ENCODE measurements at places on chromosomes 7 and 10.

DNA sequence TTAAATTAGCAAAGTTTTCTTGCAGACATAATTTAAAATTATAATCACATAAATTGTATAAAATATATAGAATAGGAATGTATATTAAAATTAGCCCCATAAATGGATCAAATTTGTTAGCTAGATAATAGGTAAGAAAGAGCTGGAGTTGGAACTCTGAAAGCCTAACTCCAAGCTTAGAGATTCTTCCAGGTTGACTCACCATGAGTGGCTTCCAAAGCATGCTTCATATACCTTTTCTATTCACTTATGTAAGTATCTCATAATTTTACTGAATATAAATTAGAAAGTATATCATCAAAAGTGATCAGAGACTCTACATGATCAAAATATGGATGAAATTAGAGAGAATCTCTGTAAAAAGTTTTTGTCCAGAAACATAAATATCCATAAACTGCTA, 320.7 kb upstream of the MAGI2 start:
- DNase-seq, result no peak

DNA sequence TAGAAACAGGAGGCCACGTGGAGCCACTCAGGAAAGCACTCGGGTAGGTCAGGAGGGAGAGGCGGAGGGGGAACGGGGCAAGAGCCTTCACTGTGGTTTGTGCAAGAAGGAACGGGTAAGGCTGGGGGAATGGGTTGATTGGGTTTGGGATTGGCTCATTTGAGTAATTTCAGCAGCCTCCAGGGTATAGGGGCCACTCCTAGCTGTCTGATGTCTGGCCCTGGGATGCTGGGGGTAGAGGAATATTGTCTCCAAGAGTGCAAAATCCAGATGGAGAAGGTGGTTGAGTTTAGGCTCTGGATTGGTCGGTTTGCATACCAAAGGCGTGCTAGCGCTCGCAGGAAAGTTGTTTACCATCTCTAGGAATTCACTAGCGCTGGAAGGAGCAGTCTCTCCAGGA, 47.2 kb downstream of the MYL10 start:
- no peak for DNase-seq

DNA sequence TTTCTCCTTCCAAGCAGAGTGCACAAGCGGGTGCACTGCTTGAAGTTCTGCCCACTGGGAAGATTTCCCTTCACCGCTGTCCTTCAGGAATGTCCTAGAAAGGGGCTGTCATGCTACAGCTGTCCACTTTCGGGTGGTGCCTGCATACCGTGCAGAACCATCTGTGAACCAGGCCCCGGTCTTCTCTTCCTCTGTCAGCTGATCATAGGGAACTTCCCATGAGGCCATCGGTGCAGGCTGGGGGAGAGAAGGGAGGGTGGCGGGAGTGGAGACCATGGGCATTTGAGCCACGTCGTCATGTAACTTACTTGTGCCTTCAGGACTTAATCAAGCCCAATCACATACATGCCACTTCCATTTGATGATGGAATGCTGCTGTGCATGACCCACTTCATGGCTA, 111.6 kb downstream of the NKX6-2 start:
- no peak for DNase-seq

DNA sequence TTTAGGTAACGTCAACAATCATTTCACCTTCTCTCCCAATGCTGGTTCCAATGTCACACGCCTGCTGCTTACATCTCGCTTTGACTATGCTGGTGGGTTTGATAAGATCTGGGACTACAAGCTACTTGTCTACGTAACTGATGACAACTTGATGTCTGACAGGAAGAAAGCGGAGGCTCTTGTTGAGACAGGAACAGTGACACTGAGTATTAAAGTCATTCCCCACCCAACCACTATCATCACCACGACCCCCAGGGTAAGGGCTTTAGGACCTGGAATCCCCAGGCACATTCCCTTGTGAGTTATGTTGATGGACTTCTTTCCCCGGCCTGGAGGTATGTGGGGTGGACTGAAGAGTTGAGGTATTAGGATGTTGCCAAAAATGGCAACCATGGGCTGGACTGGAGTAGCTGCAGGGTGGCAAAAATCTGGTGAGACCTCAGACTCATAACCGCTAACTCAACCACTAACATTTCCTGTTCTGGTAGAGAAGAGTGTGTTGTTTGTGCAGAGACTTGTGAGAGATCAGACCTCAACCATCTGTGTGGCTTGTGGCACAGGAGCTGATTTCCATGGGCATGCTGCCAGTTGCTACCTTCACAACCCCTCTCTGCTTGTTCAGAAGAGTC, 59.2 kb downstream of the CDHR3 start:
- peak; percentile 34 for DNase-seq

GRCh38 chr10:91590142-91590903, 42.5 kb downstream of the PPP1R3C start:
- DNase-seq, result no peak

GRCh38 chr7:28177836-28178235, 2.8 kb downstream of the JAZF1 start:
- no peak for DNase-seq

GRCh38 chr7:82319674-82320118, 123.9 kb downstream of the CACNA2D1 start:
- DNase-seq, result no peak

DNA sequence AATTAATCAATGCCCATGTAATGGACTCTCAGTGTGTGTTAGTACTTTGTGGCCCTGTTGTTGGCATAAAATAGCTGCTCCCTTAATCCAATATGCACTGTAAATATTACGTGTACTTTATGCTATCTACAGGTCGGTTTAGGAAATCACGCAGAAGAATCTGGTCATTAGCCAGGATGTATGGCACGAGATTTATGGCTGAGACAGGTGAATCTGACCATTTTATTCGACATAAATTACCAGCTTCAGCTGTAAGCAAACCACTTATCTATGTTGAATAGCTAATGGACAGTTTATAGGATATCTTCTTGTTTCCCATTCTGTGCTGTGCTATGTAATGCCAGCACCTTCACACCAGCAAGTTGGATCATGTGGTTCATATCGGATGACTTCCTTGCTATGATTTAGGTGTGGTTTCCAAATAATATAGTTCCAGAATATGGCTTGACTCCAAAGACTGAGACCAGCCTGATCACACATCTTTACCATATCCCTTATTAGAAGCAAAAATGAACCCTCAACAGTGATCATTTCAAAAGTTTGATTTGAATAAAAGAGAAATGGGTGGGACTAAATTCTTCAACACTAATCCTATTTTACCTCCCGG, 301.4 kb downstream of the AHR start:
- no peak for DNase-seq

GRCh38 chr7:38781991-38782390, 127.0 kb downstream of the VPS41 start:
- no peak for DNase-seq

GRCh38 chr7:41203542-41203941, 499.3 kb downstream of the INHBA start:
- no peak for DNase-seq

- no peak for DNase-seq
Measured at GRCh38 chr10:78948621-78949030, 120.1 kb upstream of the ZMIZ1 start.

DNA sequence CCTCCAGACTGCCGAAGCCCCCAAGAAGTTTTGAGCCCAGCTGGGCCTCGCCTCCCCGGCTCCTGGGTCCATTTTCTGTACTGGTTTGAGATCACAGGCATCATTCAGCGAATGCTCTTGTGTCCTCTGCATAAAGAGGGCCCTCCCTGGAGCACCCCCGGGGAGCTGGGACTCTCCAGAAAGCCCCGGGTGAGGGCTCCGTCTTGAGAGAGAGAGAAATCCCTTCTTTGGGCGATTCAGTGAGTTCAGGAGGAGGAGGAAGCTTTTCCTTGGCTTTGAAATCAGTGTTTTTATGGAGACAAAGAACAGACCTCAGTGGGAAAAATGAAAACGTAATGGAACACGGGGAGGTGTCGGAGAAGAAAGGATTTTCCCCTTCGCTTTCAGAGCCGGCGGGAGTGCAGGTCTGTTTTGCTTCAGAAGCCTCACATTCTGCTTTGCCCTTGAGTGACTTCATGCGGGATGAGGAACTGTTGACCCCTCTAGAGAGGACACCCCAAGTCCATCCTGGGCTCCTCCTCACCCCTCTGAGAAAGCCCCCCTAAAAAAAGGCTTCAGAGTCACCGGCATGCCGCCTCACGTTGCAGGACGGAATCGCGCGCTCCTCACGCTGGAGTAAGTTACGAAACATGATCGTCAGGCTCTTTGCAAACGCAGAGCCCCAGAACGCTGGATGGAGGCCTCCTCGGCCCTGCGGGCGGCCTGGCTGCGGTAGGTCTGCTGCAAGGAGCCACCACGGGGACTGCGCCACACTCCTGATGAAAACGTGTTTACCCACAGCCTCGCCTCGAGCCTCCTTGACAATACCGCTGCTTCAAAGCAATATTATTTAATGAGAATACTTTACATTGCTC, 8.5 kb upstream of the AP5Z1 start:
- no peak for DNase-seq

DNA sequence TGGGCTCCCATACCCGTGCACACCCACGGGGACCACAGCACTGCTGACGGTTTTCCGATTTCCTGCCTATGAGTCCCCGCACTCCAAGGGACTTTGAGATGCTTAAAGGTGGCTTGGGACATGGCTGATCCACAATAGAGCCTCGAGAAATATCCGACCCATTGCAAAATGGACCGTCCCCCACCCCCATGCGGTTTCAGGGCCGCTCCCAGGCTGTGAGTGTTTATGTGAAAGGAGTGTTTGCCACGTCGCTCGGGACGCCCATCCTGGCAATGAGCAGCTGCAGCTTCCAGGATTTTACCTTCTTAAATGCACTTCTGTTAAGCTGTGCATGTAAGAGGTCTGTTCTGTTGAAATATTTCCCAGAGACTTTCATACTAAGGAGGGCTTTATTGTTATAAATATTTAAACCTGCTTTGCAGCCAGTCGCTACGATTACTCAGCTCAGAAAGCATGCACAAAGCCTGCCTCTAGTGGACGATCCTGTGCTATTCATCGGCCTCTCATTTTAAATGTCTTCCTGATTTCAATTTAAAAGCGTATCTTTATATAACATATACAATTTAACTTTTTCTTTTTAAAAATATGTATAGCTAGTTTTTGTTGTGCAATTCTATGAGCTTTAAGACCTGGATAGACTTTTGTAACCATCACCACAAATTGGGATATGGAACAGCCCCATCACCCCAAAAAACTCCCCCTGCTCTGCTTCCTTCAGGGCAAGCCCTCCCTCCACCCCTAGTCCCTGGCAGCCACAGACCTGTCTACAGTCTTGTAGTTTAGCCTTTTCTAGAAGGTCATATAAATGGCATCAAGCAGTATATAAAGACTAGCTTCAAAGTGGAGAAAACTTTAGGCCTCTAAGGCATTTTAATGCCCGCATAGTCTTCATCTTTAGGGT, 418.3 kb downstream of the PAXIP1 start:
- no peak for DNase-seq

- no peak for DNase-seq
Measured at GRCh38 chr10:31650010-31650409, 278.6 kb downstream of the ARHGAP12 start.

- DNase-seq, result no peak
Measured at GRCh38 chr7:114356133-114356532, 58.5 kb upstream of the FOXP2 start.

DNA sequence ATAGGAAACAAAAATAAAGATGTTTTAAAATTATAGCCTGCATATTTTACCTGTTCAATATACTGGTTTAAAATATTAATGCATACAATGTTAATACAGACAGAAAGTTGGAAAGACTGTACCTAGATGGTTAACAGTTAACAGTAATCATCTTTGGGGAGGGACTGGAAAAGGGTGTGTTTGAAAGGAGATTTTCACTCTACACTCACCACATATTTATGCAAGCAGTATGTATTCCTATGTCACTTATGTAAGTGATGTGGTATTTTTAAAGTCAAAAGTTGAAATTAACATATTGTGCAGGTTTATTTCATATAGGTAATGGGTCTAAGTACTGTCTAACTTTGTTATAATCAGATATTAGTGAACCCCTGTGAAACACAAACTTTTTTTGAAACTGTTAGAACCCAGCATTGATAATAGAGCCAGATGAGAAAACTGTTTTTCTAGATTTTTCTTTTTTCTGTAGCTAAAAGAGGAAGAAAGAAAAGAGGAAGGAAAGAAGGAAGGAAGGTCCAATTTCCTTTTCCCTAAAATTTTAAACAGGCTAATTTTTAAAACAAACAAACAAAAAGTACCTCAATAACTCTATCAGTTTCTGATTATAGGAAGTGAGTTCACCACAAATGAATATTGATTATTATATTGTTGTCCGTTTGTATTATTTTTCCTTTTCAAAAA, 9.0 kb upstream of the STARD3NL start:
- DNase-seq, result no peak

GRCh38 chr10:119535837-119536507, 6.5 kb downstream of the RGS10 start:
- DNase-seq, result no peak

DNA sequence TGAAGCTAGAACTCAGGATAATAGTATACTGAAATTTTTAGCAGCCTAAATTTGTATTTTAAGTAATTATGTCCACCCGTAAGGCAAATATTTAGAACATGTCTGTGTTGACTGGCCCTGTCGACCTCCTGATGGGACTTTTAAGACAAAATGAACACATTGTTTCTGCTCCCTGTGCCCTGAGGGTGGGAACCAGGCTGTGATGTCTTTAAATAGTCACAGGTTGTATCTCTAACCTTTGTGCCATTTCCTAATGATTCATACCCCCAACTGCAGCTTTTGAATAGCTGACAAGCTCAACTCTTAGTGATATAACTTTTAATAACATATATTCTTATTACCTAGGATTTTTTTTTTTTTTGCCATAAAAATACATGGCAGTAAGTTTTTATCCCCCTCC, 494.9 kb upstream of the AKR1E2 start:
- no peak for DNase-seq

GRCh38 chr10:48389272-48389671, 82.8 kb downstream of the MAPK8 start:
- no peak for DNase-seq

GRCh38 chr7:22061775-22062174, 116.1 kb upstream of the CDCA7L start:
- no peak for DNase-seq

DNA sequence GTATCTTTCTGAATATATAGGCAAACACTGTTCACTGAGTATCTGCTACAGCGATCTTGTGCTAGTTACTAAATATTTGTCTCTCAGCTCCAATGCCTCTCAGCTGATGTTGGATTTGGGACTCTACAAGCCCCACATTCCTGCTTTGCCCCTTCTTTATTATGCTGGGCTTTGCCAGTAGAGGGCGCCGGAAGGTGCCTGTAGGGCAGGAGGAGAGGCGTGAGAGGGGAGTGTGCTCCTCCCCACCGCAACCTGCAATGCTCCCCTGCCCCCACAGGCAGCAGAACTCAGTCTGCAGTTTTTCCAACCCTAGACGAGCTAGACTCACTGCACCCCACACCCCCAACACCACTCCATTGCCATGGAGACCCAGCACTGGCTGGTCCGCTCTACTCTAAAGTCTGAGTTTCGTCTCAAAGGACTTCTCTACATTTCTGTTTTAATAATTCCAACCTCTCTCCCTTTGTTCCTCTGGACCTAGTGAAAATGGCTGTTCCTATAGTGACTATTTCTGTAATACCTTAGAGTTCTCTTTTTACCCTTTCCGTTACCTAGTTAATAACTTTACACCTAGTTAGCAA, 337.6 kb downstream of the CCSER2 start:
- peak; percentile 15 for DNase-seq

Data from GM06990 (cell line).